CD4-positive, alpha-beta memory T cell (primary cell): ENCODE measurements at places on chromosomes 1 and 21. TPM values are rescaled to one million over a fixed set of nuclear protein-coding genes. Genes with fewer than 3 reads are reported as not detected.

Gene KRTAP15-1
- total RNA-seq, result not detected

Gene SYNC
- not detected for total RNA-seq

Gene GBP6
- 0.17 TPM for total RNA-seq

Gene TDRD5
- total RNA-seq, result not detected

Gene HTR6
- 0.44 TPM for total RNA-seq

Gene FMO5
- total RNA-seq, result 1.5 TPM

Gene PPIAL4G
- total RNA-seq, result 5.2 TPM

Gene XCL2
- not detected for total RNA-seq

Gene SLC37A1
- total RNA-seq, result 18.1 TPM

Gene SLAMF6
- 59.1 TPM for total RNA-seq

Gene PLEKHG5
- 10.4 TPM for total RNA-seq

Gene OR2T29
- total RNA-seq, result not detected

Gene SASS6
- 5.6 TPM for total RNA-seq

Gene MYBPH
- total RNA-seq, result not detected

Gene CELA3B
- total RNA-seq, result not detected

Gene NFASC
- total RNA-seq, result not detected

Gene HSD11B1
- not detected for total RNA-seq

Gene HCN3
- 5.3 TPM for total RNA-seq

Gene SRGAP2C
- total RNA-seq, result 28.1 TPM

Gene FBXO44
- total RNA-seq, result 56.7 TPM

Gene PRCC
- 60.9 TPM for total RNA-seq

Gene OR14K1
- total RNA-seq, result not detected

Gene OR2T33
- not detected for total RNA-seq

Gene MEX3A
- total RNA-seq, result not detected

Gene VANGL2
- not detected for total RNA-seq

Gene B4GALT2
- total RNA-seq, result 2.1 TPM

Gene RNF223
- not detected for total RNA-seq

Gene GNAT2
- total RNA-seq, result not detected

Gene HSF2BP
- total RNA-seq, result 0.70 TPM

Gene ECM1
- total RNA-seq, result 1.9 TPM

Gene LCE1B
- not detected for total RNA-seq

Gene RGS4
- not detected for total RNA-seq

Gene NUAK2
- 32.8 TPM for total RNA-seq

Gene TMEM81
- 8.9 TPM for total RNA-seq

Gene ZYG11A
- total RNA-seq, result not detected

Gene LCE3E
- not detected for total RNA-seq

Gene TIMM17A
- 26.0 TPM for total RNA-seq

Gene TTLL7
- 0.25 TPM for total RNA-seq

Gene ZNF593OS
- not detected for total RNA-seq

Gene NCF2
- 5.2 TPM for total RNA-seq

Gene ORC1
- total RNA-seq, result 1.1 TPM

Gene LSM10
- total RNA-seq, result 51.0 TPM

Gene LCE6A
- not detected for total RNA-seq

Gene NLRP3
- 14.6 TPM for total RNA-seq

Gene DNASE2B
- total RNA-seq, result not detected
